Stimulated activated effector memory CD8-positive, alpha-beta T cell treated with anti-CD3 and anti-CD28 coated beads, Interleukin-12 subunit alpha, Interleukin-12 subunit beta, amount 100 ng/mL, for 72 hours (primary cell): ENCODE measurements at places on chromosomes 4 and X.

- no peak for DNase-seq
Observed at GRCh38 chrX:149898554-149898953, 17.6 kb downstream of the MAGEA8 start.

DNA sequence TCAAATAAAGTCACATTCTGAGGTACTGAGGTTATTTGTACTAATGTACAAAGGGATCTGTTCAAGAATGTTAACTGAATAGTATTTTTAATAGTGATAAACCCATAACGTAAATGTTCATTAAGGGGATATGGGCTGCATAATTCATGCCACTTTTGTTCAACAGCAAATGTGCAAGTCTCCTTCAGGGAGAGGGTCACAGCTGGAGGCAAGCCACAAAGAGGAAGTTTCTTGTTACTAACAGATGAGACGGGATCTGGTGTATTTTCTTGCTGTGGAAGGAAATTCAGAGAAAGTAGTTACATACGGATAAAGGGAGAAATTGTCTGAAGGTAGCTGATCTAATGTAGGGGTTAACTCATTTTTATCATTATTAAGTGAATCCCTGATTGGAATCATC lies 10.0 kb downstream of the ZFP42 start:
- DNase-seq, result no peak

DNA sequence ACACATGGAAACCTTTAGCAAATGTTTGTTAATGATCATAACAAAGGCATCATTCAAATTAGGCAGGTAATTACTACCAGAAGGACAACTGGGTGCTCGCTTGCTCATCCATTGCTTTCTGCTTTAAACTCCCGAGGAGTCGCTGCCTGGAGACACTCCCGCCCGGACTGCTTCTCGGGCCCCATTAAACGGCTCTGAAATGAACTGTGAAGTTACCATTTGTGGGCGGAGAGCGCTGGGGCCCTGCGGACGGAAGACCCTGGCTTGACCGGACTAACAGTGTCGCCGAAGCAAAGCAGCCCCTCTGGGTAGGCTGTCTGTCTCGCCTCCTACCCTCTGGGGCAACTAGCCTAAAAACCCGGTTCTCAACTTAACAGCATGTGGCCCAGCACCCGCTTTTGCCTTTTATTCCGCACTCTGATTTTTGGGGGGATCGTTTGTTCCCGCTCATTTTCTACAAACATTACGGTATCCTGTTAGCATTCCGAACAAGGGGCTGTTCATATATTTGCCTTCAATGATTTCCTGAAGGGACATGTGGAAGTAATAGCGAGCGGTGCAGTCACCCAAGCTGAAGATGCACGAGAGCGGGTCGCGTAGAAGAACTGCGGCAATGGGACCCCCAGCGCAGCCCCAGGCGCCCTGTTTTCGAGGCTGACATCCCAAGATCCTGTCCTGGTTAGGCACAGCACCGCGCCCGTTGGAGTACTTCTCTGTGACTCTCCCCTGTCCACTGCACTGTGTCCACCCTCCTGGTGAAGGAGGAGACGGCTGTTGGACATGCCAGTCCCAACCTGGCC lies 1.6 kb upstream of the PDGFRA start:
- no peak for DNase-seq

GRCh38 chrX:115367951-115368350 lies 78.4 kb downstream of the LUZP4 start:
- DNase-seq, result no peak

- DNase-seq, result peak; percentile 61
Observed at GRCh38 chr4:145234091-145234706, 53.8 kb upstream of the OTUD4 start.

DNA sequence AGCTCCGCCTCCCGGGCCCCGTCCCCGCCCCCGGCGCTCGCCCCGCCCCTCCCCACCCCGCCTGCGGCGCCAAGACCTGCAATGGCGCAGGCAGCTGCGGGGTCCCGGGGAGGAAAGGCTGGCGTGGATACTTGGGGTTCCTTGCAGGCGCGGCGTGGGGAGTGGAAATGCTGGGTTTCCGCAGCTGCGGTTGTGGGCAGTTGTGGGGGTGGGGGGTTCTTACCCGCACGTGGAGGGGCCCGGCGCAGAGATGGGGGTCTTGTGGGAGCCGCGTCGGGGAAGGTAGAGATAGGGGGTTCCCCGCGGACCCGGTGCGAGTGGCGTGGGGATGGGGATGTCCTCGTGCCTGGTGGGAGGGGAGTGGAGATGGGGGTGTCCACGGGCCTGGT lies 680 bp upstream of the ASMTL start:
- no peak for DNase-seq

DNA sequence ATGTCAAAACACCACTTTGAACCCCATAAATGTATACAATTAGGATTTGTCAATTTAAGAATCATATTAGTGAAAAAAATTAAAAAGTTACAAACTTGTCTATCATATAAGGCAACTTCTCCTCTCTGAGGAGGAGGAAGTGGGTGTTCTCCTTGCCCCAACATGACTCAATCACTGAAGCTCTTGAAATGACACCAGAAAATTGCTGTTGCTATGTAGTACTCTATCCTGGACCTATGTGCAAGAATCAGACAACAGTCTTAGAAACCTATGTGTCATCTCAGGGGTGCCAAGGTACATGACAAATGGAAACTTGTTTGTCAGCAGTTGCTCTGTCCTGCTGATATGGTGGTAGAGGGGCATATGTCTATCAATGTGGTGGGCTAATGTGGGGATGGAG lies 47.7 kb downstream of the HMGB3 start:
- no peak for DNase-seq

GRCh38 chr4:5893004-5893580 lies at the start of gene CRMP1:
Gene CRMP1 (minus strand): TSS chr4:5893086. CDS start chr4:5892969, 117 bp downstream.
- DNase-seq, result no peak

DNA sequence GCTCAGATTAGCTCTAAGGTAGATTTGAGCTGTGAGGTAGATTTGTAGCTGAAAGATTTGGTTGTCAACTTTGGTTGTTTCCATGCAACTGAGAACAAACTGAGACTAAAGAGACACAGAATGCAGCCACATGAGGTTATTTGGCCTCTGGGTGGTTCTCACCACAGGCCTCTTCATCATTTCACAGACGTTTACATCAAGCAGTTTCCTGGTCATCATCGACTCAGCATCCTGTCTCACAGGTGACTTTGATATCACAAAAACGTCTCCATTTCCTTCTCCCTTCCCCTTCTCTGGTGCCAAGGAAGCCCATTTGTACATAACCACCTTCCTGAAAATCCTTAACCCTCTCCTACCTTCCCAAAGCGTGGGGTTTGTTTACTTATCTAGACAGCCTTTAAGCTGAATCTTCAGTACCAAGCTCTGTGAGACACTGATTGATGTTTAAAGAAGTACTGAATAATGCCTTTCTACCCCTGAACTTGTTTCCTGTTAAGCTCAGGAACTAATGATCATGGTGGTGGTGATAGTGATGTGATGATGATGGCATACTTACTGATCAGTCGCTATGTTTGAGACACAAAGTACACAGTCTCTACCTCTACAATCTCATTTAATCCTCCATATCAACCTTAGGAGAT lies 81.9 kb downstream of the FAM114A1 start:
- DNase-seq, result no peak

GRCh38 chr4:183445097-183445428 lies 627 bp downstream of the CDKN2AIP start:
- DNase-seq, result no peak

GRCh38 chr4:5568931-5569330 lies 139.4 kb downstream of the EVC2 start:
- DNase-seq, result no peak

DNA sequence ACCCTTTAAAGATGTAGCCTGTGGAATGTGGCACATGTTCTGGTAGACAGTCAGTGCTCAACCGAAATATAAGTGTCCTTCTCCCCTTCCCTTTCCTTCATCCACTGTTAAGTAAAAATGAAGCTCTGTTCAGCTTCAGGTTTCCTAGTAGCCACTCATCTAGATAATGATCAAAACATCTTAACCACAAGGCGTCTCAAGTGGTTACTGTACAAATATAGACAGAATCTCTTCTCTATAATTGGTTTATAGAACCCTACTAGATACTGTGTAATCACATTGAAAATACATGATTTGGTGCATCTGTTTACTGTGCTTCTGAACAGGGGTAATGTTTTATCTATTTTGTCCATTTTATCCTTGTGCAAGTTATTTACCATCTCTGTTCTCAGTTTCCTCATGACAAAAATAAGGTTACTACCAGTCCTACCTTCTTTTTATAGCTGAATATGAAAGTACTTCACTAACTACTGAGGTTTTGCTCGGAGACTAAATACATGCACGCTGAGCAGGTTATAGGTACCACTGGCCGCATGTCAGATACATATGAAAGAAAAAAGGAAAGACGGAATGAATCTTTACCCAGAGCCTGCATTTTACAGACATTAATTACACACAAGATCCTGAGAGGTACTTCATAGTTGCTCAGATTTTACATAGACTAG lies 20.3 kb upstream of the SLC25A4 start:
- DNase-seq, result no peak

DNA sequence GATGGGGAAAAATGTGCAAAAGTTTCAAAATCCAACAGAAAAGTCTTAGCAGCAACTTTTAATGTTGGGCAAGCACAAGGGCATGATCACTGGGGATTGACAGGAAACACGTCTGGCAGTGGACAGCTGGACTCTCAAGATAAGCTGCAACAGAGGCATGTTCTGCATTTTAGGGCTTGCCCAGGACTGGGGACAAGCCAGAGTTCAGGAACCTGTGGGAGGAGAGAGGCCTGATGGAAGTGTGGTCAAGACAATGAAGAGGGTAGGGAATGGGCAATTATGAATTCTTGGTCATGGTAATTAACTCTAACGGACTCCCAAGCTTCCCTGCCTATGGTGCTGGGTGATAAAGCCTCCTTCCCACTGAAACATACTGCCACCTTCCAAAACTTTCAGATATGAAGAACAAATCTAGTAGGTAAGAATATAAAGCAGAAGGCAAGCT lies 48.4 kb downstream of the ANXA3 start:
- no peak for DNase-seq

GRCh38 chrX:150899191-150899757 lies 806 bp upstream of the CD99L2 start:
- DNase-seq, result peak; percentile 3

GRCh38 chr4:81427344-81427821 lies 44.3 kb downstream of the RASGEF1B start:
- DNase-seq, result no peak

DNA sequence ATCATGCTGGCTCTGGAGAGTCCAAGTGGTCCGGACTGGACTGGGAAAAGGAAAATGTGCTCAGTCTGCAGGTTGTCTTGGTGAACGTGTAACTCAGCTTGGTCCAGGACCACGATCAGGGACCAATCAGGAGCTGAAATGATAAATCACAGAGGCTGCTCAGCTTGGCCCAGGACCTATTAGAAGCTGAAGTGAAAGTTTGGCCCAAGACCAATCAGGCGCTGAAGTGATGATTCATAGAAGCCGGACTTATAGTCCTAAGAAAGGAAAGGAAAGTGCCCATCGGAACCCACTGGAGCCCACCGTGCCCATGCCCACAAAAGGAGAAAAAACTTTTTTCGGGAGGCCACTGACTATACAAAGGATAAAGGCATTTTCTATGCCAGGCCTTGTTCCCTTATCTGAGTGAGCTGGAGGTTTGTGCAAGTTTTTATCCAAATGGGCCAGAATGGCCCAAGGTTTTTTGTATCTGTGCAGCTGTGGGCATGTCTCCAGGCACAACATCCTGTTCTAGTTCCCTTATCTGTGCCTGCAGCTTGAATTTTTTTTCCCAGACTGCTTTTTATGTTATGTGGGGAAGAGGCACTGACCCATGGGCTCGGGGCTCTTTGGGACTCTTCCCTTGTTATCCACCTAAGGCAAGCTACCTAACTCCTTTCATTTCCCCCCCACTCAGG lies 194.4 kb downstream of the FAM133A start:
- no peak for DNase-seq

DNA sequence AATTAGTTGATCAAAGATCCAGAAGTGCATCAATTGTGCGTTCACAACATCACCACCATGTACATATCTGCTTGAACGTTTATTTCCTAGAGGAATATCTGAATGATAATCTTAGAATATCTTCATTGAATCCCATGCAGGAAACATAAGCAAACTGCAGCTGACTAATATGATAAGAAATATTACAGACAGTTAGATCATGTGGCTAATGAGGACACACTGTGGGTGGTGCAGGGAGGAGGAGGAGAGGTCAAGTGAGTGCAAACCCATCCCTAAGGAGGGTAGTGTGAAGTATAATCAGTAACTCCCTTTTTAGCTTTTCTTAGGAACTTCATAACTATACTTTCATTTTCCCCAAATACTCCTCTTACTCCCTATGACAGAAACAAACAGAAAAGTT lies 58.3 kb upstream of the HPGD start:
- no peak for DNase-seq

GRCh38 chr4:11743976-11744375 lies 315.3 kb upstream of the HS3ST1 start:
- DNase-seq, result no peak

DNA sequence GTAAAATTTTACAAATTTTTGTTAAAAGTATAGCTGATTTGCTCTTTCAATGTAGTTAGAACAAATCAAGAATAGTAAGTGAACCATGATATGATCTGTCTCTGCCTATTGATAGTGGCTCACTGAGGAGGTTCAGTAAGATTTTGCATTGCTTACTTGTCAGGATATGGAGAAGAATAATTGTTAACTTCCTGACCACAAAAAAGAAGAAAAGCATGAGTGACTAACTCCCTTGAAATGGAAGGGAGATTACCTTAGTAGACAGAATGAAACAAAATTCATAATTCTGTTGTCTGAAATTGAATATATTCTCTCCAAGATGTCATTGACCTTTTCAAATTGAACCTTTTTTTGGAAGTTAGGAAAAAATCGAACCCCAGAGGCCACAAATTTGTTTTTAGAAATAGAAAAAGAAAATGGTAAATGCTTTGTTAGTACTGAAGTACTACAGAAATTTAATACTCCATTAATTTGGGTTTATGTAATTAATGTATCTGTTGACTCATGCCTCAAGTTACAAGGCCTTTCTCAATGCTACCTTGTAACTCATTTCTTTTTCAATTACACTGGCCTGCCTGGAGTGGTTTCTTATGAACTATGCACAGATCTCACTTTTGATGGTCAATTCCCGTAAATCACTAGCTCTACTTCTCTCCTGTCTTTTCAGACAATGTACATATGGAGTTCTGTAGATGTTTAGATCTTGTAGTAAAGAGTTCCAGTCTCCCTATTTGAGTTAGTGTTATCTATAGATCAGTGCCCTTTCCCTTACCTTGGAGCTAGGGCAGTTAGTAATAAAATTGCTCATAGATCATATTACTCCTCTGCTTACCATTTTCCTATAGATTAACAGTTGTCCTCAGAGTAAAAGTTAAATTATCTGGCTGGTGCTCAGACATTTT lies 139.3 kb downstream of the TLL1 start:
- no peak for DNase-seq

GRCh38 chr4:40923316-40924095 lies 173.8 kb downstream of the NSUN7 start:
- no peak for DNase-seq

- DNase-seq, result no peak
Observed at GRCh38 chrX:24377911-24378468, 17.6 kb downstream of the SUPT20HL1 start.

- no peak for DNase-seq
Observed at GRCh38 chrX:42577936-42578470, 200.0 kb downstream of the PPP1R2C start.

- DNase-seq, result no peak
Observed at GRCh38 chr4:42310358-42310757, 86.9 kb upstream of the SHISA3 start.
